ENCODE measurements at places on chromosomes 5 and 9.

DNA sequence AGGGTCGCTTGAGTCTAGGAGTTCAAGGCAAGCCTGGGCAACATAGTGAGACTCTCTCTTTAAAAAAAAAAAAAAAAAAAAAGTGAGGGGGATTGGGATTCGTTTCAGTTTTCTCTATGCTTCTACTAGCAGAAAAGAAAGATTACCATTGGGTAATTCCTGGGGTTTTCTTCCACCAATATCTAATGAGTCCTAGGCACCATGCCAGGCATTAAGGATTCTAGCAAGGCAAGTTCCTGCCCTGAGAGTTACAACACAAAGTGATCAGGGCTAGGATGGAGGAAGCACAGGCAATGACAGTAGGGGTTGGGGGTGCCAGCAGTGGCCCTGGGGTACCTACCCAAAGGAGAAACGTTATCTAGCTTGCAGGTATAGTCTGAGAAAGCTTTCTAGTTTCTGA is 90.8 kb downstream of the PCDH1 start:
- DNase-seq, result no peak

- no peak for DNase-seq
Observed at GRCh38 chr9:6502399-6502798, 89.4 kb downstream of the UHRF2 start.

GRCh38 chr9:121328876-121329681 is 41.0 kb downstream of the STOM start:
- DNase-seq, result no peak

GRCh38 chr9:134850611-134851010 is 30.0 kb upstream of the FCN2 start:
- no peak for DNase-seq

DNA sequence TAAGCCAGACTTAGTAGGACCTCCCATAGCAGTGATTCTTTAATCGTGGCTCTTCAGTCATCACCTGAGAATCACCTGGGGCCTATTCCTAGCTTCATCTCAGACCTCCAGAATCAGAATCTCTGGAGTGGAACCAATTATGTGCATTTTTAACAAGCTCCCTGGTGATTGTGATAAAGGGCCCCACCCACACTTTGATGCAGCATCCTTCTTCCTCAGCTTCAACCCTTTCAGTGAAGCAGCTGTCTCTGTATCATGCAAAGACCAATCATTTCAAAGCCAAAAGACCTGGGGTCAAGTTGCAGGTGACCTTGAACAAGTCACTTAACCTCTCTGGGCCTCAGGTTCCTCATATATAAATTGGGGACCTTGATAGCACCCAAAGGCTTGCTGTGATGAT is 17.1 kb downstream of the FBXO10 start:
- no peak for DNase-seq

DNA sequence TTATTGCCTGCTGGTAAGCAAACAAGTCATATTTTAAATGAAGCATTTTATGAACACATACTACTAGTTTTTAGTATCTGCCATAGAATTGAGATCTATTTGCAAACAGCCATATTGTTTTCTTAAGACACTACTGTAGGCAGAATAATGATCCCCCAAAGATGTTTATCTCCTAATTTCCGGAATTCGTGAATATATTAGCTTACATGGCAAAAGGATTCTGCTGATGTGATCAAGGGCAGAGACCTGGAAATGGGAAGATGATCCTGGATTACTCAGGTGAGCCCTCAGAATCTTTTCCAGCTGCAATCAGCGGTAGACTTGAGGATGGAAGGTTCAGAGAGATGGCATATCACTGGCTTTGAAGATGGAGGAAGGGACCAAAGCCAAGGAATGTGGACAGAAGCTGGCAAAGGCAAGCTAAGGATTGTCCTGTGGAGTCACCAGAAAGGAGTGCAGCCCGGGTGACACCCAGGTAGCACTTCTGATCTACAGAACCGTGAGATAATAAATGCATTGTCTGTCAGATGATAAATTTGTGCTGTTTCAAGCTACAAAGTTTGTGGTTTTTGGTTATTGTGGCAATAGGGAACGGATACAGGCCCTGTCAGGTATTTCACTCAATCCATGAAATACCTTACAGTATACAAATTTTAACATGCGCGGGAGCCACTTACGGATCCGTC is 1.0 kb upstream of the ERCC6L2 start:
- no peak for DNase-seq

DNA sequence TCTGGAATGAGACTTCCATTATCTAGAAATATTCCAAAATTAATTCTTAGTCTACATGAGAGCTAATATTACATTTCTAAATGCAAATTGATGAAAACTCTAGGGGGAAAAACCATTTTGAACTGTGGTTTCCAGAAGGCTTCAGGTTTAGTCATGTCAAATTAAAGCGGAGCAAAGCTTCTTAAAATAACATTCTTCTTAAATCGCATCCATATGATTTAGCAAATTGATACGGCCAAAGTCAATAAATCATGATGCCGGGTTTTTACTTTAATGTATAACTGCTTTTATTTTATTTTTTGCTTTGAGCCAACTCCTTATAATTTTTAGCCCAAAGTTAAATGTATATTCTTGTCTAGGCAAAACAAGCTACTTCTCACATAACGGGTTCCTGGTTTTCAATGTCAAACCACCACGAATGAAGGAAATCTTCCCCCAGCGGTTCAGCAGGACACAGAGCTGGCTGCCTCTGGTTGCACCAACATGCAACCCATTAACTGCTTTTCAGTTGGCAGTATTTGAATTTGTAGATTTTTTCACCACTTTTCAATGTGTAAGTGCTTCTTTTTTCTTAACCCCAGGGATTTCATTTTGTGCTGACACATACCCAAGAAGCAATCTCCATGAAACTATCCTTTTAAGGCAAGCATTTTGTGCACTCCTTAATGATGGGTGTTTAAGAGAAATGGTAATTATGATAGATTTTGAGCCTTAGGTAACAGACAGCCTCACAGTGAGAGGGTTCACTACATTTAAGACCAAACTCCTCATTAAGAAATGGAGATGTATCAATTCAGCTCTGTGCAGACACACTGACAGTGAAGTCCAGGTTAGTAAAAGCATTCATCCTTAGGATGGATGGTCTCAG is 35.5 kb downstream of the EFNA5 start:
- DNase-seq, result no peak

DNA sequence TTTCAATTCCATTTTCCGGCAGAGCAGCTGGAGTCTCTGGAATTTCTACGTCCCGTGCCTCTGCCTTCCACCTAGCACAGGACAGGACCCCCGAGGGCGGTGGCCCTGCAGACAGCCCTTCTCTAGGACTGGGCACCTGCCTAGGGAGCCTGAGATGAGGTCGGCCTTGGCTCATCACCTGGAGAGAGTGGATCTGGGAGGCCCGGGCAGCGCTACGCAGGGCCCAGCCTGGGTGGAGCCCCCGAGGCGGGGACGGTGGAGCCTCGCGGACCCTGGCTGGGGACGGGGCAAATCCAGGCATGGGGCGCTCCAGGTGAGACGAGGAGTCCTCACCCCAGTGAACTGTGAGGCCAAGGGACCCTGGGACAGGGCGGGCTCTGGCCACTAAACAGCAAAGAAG is 114.5 kb downstream of the MTRR start:
- no peak for DNase-seq

DNA sequence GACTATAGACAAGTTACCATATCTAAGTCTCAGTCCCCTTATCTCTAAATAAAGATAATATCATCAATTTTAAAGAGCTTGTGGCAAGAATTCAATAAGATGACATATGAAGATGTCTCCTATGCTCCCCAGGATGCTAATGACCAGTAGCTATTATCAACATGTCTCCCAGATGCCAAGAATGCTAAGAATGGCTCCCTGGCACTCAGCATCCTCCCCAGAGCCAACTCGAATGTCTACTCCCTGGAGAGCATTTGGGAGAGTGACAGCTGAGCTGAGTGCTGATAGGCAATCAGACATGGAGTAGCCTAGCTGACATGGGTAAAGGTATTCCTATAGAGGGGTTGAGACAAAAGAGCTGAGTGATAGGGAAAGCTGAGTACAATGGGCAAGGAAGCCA is 15.9 kb downstream of the P4HA2 start:
- DNase-seq, result no peak

GRCh38 chr5:170813231-170813630 is 29.7 kb downstream of the GABRP start:
- DNase-seq, result no peak

GRCh38 chr9:121871431-121872025 is 220.1 kb downstream of the DAB2IP start:
- no peak for DNase-seq

DNA sequence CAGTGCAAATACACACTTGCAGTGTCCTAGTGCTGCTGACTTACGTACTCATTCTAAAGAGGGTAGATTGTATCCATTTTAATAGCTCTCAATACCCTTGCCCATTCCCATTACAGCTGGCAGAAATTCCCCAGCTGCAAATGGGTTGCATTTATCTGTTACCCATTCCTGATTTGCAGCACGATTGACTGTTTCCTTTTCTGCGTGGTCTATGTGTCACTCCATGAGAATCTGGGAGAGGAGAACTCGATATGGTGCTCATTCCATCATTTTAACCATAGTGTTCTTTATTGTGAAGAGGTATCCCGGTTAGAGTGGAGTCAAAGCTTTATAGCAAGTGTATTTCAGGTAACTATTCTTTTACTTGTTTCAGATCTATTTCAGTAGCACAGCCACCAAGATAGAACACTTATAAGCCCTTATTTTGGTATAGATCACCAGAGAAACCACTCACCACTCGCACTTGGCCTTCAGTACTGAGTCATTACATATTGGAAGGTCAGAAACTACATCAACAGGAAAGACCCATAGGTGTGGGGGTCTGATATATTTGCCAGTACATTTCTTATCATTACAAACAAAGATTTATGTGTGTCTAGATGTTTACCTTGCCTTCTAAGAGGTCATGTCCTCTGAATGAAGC is 139.5 kb downstream of the MUSK start:
- DNase-seq, result no peak

- DNase-seq, result no peak
Observed at GRCh38 chr9:114110180-114110579, 11.1 kb upstream of the KIF12 start.

GRCh38 chr5:171872666-171873065 is 87.0 kb downstream of the SMIM23 start:
- no peak for DNase-seq

- DNase-seq, result no peak
Observed at GRCh38 chr5:136174021-136174659, 18.8 kb downstream of the SMIM32 start.

DNA sequence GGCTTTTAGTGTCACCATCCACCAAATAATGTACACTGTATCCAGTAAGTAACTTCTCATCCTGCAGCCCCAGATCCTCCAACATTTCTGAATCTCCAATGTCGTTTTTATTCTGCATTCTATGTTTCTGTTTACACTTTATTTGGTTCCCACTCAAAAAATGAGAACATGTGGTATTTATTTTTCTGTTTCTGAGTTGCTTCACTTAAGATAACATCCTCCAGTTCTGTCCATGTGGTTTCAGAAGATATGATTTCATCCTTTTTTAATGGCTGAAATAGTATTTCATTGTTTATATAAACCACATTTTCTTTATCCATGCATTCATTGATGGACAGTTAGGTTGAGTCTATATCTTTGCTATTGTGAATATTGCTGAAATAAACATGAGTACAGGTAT is 677.3 kb upstream of the FTMT start:
- DNase-seq, result no peak

DNA sequence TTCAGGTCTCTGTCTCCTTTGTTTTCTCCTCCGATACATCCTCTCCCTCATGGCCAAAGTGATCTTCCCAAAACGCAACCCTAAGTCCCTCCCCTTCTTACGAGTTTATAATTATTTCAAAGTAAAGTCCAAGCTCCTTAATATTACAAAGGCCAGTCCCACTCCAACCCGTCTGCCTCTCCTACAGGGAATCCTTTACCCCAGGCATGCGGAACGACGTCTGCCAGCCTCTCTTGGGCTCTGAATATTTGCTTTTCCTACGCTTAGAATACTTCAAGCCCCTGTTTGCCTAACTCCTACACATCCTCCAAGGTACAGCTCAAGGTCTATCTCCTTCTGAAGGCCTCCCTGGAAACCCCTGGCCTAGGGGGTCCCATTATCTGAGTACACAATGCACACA is 246.4 kb downstream of the SLIT3 start:
- no peak for DNase-seq

GRCh38 chr9:32419921-32420320 is 35.5 kb downstream of the ACO1 start:
- DNase-seq, result no peak

- DNase-seq, result no peak
Observed at GRCh38 chr9:97802276-97802675, 50.8 kb upstream of the FOXE1 start.

- DNase-seq, result no peak
Observed at GRCh38 chr5:22596404-22596970, 256.7 kb downstream of the CDH12 start.

GRCh38 chr9:89765211-89765946 is 160.6 kb downstream of the GADD45G start:
- DNase-seq, result no peak

DNA sequence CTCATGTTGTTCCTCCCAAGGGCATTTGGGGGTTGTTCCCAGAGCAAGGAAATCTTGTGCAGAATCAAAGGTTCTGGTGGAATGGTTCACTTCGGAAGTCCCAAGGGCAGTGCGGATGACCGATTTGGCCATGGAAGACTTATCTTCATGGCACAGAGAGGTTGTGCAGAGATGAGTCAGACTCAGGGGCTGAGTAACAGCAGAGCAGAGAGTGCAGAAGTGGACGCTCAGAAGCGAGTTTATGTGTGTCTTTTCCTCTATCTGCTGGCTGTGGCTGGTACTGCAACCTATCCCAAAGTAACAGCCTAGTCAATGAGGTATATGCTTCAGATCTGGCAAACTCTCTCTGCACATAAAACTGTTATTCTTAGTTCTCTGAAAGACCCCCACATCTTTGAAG is 118.1 kb downstream of the DPYSL3 start:
- no peak for DNase-seq

DNA sequence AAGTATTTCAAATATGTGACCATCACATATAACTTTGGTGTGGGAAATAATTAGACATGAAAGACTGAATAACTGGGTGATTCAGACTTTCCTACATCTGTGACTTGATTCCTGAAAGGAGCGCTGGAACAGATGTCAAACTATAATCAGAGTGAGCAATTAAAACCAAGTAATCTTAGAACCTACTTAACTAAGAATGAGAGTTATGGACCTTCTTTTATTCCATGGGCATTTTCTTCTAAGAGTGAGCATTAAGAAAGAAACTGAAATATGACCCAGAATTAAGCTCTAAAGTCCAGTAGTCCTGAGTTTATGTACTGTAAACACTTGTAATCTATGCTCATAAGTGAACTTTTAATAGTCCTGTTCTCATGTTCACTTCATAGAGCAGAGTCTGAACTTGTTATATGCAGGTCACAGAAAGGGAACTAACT is 68.4 kb downstream of the PAM start:
- DNase-seq, result no peak

GRCh38 chr5:168136340-168136739 is 155.1 kb upstream of the WWC1 start:
- DNase-seq, result no peak

DNA sequence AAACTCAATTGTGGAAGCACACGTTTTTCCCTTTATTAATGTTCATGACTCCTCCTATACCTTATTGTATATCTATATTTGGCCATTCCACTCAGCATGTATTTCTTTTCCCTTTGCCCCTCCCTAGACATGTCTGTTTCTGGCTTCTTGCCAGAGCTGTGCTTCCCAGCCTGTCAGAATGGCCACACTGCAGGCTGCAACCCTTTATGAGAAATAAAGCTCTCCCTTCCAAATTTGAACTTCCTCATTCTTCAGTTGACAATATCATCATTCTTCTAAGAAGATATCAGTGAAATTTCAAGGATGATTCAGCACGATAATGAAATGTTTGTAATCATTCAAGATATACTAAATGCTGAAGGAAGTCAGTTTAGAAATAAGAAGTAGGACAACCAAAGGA is 107.6 kb upstream of the PRSS3 start:
- DNase-seq, result no peak

GRCh38 chr5:124395287-124395686 is 351.2 kb downstream of the ZNF608 start:
- DNase-seq, result no peak
